Stimulated activated CD8-positive, alpha-beta memory T cell treated with anti-CD3 and anti-CD28 coated beads, Interleukin-4, amount 100 ng/mL, for 1 hour (primary cell): ENCODE measurements at places on chromosomes 1 and 21.

GRCh38 chr1:101291562-101292380 lies 55.0 kb downstream of the S1PR1 start:
- no peak for DNase-seq

DNA sequence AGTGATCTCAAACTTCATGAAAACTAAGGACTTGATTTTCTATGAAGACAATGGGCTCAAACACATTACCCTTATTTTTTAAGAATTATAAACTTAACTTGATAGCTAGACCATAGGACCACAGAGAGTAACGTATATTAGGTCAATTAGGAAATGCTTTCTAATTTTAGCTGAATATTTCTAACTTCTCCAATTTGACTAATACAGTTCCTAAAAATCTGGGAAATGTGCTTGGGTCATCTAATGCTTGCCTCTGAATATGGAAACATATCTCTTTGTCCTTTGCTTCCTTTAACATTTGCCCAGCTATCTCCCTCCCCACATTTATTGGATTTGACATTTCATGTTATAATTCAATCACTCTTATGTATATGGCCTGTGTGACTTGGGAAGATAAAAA lies 141.4 kb downstream of the LHX8 start:
- no peak for DNase-seq

DNA sequence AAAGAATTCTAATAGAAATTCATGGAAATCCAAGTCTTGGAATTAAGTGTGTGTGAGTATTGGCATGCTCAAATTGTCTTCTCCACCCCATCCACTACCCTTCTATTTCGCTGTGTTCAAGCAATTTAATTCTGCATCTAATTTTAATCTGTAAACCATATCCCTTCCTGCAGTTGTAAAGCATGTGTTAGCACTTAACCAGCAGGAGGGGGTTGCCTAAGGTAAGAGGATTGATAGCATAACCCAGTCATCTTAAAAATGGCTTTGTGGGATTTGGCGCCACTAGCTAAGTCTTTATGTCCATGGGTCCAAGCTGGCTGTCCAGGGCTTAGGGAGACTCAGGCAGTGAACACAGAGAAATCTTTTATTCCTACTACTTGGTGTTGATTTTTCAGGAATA lies 210.3 kb downstream of the PTPRC start:
- no peak for DNase-seq

GRCh38 chr1:159868766-159869165 lies 6.3 kb upstream of the VSIG8 start:
- DNase-seq = no peak

- DNase-seq = no peak
Observed at GRCh38 chr1:110172001-110172400, 21.7 kb downstream of the SLC6A17 start.

- DNase-seq = no peak
Observed at GRCh38 chr1:24154215-24154614, 11.3 kb upstream of the IL22RA1 start.

DNA sequence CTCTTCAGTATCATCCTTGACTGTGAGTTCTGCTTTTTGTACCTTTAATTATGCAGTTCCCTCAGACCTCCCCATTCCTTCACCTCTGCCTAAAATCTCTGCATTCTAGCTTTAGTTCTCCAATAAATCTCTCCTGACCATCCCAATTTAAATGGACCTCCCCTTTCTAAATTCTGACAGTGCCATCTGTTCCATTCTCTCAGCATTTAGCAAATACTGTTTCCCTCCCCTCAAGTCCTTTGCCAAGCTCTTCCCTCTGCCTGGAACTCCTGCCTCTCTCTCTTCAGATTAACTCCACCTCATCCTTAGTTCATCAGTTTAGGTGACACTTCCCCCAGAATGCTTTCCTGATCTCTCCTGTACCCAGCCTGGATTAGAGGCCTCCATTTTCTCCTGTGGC lies 54.0 kb upstream of the JUN start:
- no peak for DNase-seq

DNA sequence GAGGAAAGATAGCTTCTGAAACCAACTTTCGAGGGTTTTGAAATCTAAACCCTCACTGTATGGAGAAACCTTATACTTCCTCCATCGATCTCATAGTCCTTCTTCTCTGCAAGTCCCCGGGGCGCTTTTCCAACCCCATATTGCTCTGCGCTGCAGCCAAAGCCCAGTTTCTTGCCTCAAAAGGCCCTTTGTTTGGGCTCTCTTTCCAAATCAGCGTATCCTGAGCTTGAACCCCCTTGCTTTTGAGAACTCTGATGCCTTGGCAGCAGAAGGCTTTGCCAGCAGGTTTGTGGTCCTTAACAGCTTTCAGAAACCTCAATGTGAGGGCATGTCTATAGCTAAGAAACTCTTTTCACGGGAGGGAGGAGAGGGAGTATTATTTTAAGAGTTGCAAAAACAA lies 21.6 kb downstream of the PLPP3 start:
- DNase-seq = no peak

DNA sequence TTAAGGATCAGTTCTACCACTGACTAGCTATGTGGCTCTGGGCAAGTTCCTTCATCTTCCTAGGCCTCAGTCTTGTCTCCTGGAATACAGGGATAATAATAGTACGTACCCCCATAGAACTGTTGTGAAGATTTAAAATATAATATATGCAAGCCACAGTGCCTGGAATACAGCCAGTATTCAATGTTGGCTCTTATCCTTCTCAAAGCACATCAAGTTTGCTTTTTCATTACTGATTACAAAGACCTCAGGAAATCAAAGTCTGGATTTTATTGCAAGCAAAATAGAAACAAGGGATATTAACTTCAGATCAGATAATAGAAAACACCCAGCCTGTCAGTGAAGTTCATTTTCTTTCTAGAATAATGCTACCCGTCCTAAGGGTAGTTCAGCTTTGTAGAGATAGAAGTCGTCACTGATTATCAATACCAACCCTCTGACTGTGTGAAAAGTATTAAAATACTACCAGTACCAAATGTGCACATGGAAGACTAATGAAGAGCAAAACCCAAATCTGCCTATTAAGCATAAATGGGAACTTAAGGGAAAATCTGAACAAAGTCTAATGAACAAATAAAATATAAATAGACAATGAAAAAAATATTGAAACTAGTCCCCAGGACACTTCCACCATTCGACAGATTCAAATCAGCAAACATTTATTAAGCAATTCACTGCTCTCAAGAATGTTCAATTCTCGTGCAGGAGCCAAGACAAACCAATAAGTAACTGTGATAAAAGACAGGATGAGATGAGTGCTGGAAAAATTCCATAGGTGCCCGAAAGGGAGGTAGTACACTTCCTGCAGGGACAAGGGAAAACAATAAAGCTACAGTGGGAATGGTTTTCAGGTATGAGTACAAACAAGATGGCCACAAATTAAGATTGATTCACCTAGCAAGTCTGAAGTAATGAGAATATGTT lies 206.2 kb downstream of the SMYD3 start:
- no peak for DNase-seq

DNA sequence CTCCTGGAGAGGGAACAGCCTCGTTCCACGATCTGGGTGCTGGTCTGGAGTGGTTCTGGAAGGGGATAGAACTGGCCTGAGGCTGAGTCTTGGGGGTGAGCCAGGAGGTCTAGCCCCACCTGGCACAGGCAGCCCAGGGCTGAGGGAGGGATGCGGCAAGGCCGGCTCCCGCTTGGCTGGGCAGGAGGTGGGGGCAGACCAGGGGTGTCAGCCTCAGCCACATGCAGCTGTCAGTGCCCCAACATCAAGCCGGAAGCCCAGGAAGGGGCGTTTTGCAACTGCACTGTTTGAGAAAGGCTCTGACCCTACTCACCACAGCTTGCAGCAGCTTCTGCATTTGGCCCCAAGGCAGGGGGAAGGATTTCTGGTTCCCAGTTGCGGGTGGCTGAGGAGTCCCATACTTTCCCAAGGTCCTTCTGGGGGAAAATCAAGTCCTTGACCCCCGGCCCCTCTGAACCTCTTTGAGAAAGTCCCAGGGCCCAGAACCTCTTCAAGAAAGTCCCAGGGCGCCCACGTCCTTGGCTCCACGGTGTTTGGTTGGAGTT lies 2.0 kb downstream of the EFHD2 start:
- no peak for DNase-seq

- DNase-seq = no peak
Observed at GRCh38 chr1:12206792-12207424, 22.9 kb upstream of the VPS13D start.

DNA sequence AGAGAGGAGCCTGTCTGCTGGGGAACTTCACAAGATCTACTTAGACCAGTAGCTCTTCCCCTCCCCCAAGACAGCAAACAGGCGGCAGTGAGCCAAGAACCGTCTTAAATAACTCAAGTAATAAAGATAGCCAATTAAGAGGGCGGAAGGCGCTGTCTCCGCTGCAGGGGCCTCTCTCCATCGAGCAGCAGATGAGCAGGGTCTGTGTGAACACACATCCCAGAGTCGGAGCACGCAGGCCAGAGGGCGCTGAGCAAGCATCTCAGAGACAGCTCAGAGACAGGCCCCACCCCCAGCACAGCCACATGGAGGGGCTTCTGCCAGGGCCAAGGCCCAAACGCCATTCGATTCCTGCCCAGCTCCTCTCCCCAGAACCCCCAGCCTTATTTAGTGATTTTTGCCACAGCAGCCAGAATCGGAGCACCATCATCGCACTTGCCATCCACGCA lies 11.1 kb downstream of the IFFO2 start:
- DNase-seq = no peak

DNA sequence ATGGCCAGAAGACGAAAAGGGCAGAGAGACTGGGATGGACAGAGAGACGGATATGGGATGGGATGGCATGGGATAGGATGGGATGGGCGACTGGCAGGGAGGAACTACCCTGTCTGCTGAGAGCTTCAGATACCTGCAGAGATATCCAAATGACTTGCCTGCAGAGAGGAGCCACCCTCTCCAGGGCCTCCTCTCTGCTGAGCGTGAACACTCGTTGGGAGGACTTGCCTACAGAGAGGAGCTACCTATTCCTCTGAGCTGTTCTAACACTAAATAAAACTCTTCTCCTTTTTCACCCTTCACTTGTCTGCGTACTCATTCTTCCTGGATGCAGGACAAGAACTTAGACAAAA lies 67.1 kb upstream of the LRRN2 start:
- no peak for DNase-seq

- DNase-seq = no peak
Observed at GRCh38 chr1:224744521-224744920, 128.4 kb downstream of the CNIH3 start.
